ENCODE measurements at places on chromosomes 3 and 15.

DNA sequence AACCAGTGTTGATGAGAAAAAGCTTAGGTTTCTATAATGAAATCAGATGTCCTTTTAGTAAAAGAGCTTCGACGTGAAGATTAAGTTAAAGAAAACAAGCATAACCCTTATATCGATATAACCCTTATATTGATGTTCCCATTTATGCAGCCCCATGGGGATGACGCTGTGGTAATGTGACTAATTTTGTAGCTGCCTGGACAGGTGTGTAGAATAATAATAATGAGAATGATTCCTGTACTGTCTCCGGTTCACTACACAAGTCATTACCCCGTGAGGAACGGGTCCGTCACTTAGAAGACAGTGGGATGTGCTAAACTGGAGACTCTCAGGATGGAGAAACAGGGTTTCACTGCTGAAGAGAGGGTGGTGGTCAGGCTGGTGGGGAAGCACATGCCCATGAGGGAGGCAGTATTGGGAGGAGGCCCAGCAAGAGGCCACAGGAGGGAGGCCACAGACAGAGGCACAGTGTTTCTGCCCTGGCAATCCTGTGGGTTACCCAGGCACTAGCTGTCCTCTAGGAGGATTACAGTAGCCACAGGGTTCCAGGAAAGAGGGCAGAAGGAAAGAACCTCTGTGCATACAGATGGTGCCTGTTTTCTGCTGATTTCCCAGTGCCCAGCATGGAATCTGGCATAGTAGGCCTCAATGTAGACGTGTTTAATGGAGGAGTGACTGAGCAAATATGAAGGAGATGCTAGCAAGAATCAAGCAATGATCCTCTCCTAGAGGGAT lies 191.1 kb upstream of the TSC22D2 start:
- no peak for DNase-seq

- no peak for DNase-seq
Observed at GRCh38 chr3:157261000-157261399, 101.1 kb upstream of the CCNL1 start.

GRCh38 chr3:45679805-45680204 lies 9.4 kb upstream of the SACM1L start:
- no peak for DNase-seq

- no peak for DNase-seq
Observed at GRCh38 chr15:56765251-56765650, 31.9 kb upstream of the ZNF280D start.

DNA sequence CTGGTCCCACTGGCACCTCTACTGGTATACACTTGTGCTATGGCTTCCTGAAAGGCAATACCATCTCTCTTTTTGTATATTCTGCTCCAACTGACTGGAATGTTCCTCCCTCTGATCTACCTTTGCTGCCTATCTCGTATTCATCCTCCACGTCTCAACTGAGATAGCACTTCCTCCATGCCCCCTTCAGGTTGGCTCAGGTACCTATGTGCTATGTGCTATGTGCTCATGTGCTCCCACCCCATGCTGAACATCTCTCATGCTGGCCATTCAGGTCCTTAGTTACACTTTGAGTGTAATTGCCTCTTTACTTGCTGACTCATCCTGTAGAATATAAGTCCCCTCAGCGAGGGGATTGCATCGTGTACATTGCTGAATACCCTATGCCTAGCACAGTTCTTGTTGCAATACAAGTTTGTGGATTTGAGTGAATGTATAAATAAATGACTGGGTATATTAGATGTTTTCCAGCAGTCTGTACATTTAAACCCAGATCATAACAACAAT lies 156.9 kb downstream of the SOX2 start:
- no peak for DNase-seq

DNA sequence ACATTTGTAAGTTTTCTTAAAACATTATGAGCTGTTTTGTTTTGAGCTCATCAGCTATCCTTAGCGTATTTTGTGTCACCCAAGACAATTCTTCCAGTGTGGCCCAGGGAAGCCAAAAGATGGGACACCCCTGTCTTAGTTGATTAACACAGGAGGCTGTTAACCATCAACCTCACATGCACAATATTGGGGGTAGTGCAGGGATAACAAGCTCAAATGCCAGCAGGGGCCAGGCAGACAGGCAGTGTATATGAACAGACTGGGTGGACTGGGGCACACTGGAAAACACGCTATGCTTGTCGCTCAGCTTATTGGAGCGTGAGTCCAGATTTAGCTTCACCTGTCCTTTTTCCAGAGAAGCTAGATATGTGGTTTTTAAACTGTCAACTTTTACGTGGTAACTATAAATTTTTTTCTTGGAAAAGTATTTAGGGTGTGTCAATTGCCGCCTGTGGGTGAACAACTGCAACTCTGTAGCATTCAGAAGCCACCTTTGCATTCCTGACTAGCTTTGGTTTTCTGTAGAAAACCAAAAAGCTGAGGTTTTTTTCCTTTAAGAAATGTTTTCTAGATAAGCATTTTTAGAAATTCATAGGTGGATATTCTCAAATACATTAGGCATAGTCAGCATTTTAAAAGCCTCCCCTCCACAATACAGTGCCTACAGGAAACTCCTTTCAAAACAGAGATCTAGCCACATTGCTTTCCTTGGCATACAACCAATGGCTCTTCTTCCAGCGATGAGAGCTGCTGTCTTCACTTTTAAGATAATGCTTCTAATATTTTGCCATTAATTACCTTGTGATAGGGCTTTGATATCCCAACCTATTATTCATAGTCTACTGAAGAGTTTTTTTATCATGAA lies 14.6 kb downstream of the PSMD6 start:
- DNase-seq: no peak

DNA sequence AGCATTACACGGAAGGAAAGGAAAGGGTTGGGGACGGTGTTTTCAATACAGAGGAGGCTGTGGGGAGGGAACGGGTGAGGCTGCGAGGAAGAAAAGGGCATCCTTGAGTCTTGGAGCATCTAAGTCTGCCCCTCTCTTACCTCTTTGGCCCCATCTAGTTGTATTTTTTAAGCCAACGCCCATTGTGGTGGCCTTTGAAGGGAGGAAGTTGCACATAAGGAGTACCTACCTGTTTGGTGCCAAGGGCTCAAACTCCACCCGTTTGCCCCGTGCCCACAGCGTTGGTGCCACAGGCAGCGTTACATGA lies 146.1 kb upstream of the UMPS start:
- DNase-seq: no peak

- no peak for DNase-seq
Observed at GRCh38 chr15:82307714-82308081, 41.6 kb downstream of the GOLGA6L10 start.

DNA sequence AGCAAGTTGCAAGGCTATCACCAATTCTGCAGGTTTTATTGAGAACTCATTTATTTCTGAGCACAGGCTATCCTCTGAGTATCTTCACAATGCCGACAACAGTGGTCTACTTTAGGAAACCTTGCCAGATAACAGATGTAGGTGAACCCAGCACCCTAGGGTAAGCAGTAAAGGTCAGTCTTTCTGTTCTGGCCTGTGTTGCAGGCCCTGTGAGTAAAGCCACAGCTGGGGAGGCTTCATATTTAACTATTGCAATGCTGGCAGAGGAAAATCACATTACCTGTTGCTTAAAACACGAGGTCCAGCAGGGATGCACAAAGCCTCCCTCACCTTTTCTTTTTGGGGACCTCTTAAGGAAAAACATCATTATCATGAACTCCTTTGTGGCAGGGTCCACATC lies 55.5 kb downstream of the WHAMM start:
- DNase-seq: no peak

DNA sequence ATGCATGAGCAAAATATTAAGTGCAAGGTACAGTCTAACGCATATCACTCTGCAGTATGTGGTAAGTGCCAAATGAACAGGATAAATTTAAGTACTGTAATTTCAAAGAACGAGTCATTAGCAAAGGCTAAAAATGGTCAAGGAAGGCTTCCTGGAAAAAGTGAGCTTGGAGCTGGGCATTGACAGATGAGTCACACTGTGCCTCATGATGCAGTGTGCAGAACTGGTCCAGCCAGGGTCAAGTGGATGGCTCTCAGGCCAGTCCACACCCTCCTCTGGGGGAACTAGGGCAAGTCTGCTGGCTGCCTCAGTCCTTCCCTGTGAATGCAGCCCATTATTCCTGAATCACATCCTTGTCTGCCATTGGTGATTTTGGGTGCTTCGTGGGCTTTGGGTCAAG lies 76.3 kb downstream of the CACNA1D start:
- no peak for DNase-seq

GRCh38 chr3:135982404-135982761 lies 16.9 kb downstream of the PPP2R3A start:
- no peak for DNase-seq

DNA sequence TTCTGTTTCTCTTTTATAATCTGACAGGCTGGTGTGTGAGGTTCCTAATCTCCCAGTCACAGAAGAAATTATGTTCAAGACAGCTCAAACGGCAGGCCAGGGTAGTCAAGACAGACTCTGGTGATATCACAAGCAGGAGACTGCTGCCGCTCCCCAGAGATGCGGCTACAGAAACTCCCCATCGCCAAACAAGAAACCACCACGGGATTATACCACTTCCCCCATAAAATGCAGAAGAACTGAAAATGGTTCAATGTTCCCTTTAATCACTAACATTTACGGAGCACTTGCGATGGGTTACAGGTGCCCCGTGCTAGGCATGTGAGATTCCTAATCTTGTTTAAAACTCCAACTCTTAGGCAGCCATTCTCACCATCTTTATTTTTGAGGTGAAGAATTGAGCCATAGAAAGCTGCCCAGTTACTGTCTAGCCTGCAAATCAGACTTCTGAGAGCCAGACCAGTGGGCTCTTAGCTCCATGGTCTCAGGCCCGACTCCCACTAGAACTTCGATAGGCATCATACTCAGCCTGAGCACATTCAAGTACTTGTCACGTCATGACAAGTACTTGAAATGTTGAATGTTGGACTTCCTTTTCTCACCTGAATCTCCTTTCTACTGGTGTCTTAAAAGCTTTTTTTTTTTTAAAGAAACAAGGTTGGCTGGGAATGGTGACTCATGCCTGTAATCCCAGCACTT lies 58.4 kb downstream of the TBC1D2B start:
- no peak for DNase-seq

- DNase-seq: no peak
Observed at GRCh38 chr3:101722394-101723173, 1.8 kb upstream of the CEP97 start.

DNA sequence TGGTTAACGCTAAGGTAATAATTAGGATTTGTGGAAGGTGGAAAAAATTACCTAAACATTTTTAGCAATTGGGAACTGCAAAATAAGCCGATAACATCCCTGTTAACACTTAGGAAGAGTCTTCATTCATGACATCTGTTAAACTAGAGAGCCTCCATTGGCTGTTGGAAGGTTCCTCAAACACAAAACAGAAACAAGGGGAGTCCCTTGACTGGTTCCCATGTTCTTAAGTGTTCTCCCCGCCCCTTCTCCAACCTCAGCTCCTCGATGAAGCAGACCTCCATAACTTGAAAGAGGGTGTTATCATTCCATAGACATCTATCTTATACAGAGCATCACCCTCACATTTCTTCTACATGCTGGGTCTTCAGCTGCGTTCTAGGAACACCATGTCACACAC lies 2.5 kb downstream of the SLC22A13 start:
- DNase-seq: no peak

GRCh38 chr3:12922306-12922705 lies 80.9 kb upstream of the RPL32 start:
- no peak for DNase-seq

DNA sequence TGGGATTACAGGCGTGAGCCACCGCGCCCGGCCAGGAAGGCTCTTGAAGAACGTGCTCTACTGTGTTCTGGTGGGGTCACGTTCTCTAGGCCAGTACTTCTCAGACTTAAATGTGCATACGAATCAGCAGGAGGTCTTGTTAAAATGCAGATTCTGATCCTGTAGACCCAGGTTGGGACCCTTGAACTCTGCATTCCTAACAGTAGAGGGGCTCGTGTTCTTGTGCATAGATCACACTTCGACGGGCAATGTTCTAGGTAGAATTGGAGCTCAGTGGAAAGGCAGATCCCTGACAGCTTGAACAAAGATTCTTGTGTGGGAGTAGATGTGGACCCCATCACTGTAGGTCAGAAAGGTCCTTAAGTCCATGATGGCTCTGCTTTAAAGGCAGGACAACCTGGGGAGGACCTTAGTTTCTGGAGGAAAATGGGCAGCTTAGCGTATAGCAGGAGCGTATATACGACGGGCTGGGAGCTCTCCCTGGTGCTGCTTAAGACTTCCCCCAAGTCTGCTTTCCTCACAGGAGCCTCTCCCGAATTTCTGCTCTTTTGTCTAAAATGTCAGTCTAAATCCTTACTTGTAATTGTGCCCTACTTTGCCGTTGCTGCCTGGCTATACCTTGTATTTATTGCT lies 16.9 kb upstream of the FAM81A start:
- no peak for DNase-seq

DNA sequence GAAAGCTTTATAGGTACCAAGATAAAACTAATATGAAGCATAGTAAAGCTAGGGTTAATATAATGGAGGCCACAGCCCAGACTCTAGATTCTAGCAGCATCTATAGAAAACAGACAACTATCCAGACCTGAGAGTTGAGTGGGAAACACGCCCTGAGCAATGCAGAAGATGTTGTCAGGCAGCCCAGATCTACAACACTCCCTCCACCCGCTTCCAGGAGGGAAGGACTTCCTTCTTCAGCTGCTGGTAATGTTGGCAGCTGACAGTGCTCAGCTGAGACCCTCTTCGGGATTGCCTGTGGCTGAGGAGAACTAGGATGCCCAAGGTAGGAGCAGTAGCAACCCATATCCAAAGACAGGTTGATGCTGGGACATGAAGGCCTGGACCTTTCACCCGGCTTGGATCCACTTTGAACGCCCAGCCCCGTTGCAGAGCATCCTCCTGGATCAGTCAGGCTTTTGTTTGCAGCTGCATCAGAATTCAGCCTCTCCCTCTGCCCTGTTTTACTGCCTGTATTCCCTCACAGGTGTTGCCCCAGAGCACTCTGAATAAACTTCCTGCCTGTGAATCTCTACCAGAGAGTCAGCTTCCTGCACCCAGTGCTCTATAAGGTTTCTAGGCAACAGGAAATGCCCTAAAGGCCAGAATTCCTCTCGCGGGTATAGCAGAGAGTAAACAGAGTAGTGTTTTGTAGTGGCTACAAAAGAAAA lies 174.7 kb upstream of the IL12A start:
- no peak for DNase-seq

GRCh38 chr15:99495430-99496301 lies 70.1 kb upstream of the MEF2A start:
- no peak for DNase-seq

DNA sequence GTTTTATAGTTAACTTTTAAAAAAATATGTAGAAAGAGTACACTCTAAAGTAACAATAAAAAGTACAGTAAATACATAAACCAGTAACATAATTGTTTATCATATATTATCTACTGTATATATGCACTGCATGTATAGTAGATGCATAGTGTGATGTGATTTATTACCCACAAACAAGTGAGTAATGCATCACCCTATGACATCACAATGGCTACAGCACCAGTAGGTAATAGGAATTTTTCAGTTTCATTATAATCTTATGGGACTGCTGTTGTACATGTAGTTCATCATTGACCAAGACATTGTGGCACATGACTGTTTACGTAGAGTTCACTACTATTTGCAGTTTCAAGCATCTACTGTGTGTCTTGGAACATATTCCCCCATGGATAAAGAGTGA lies 1047.2 kb downstream of the ROBO2 start:
- DNase-seq: no peak

- no peak for DNase-seq
Observed at GRCh38 chr3:172506094-172506493, 17.1 kb downstream of the TNFSF10 start.

- no peak for DNase-seq
Observed at GRCh38 chr15:101107625-101108460, 144.0 kb downstream of the CHSY1 start.
